ENCODE measurements at places on chromosomes 13 and 19.

DNA sequence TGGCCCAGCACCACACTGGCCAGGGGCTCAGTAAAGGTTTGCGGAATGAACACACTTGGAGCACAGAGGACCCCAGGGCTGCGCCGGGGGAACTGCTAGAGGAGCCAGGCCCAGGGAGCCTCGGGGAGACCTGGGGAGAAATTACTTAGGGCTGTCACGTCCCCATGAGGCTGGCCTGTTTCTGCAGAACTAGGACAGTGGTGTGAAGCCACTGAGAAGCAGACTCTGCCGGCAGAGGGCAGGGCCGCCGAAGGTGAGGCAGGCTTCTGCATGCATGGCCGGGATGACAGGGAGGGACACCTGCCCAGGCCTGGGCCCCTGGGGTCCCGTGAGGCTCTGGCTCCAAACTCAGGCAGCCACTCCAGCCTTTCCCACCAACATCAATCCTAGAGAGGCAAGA lies 26.4 kb downstream of the ELAVL1 start:
- no peak for DNase-seq

- DNase-seq: no peak
These were observed 20.4 kb downstream of the POU2F2 start for GRCh38 chr19:42111811-42112210.

GRCh38 chr13:101799196-101799595 lies 346.7 kb downstream of the ITGBL1 start:
- no peak for DNase-seq

- no peak for DNase-seq
These were observed 996.0 kb downstream of the PCDH9 start for GRCh38 chr13:66234159-66234558.

GRCh38 chr19:37695144-37695899 lies 24.2 kb downstream of the ZNF607 start:
- no peak for DNase-seq

GRCh38 chr13:45422731-45423292 lies 4.6 kb upstream of the SLC25A30 start:
- DNase-seq: no peak

- no peak for DNase-seq
These were observed 1559.2 kb downstream of the SLITRK1 start for GRCh38 chr13:82323101-82323500.

DNA sequence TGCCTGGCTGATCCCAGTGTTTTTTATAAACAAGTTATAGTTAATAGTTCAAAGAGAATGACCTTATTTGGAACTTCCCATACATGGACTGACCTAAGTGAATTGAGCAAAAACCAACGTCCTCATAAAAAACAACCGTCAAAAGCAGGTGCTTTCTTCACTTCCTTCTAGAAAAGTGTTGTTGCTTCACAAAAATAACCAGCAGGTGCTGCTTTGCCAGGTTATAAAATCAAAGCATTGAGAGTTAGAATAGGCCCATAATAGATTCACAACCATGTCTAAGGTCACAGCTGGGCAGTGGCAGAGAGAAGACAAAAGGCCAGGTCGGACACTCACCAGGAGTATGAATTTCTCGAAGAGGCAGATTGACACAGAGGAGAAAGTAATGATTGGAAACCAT lies 9.5 kb downstream of the RUBCNL start:
- DNase-seq: no peak

- no peak for DNase-seq
These were observed 410.2 kb downstream of the TBC1D4 start for GRCh38 chr13:75071796-75072195.

DNA sequence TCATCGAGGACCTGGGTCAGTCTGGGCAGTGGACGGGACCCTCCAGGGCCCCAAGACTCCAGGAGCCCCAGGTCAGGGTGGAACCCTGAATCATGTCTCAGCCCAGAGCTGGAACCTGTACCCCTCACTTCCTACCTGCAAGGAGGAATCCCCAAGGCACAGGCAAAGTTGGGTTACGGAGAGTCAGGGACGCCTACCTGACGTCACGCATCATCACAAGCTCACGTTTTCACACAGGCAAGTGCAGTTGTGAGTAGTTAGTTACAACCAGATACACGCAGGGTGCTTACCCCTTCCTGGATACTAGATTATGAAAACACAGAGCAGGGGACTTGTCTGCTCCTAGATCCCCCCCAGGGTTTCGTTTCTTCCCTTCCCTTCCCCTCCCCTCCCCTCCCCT lies 1.9 kb downstream of the RETN start:
- no peak for DNase-seq

GRCh38 chr13:58946274-58946673 lies 1217.5 kb downstream of the DIAPH3 start:
- no peak for DNase-seq

DNA sequence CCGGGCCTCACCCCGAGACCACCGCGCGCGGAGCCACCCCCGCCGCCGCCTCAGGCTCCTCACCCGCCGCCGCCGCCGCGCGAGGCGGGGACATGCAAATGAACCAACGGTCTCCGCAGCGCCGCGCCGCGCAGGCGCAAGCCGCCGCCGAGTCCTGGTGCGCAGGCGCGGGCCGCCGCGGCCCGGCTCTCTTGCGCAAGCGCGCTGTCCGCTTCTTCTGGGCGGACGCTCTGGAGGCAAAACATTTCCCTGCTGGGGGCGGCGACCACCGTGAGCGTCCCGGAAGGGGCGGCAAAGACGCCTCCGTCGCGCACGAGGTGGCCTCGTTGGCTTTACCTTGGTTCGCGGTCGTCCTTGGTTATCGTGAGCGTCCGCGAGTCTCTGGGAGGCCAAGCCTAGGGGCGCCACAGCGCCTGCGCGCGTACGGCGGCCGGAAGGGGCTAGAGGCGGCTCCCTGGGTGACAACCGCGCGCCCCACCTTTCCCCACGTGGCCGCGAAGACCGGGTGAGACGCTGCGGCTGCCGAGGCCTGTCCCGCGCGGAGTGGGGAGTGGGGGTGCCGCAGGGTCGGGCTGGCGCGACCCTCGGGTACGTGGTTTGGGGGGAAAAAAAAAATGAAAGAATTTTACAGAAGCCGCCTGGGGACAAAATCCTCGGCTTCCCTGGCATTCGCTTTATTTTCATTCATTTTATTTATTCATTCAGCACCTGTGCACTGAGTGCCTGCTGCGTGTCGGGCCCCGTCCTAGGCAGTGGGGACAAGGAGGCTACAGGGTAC lies at the start of the genes ARMC6 and SUGP2:
Gene ARMC6 (plus strand): TSS at position 178 of the 778 bp plus-strand sequence. CDS start 607 bp downstream, outside the sequence.
Gene SUGP2 (minus strand): TSS at position 92 of the 778 bp plus-strand sequence. CDS start 2,446 bp downstream, outside the sequence.
- peak; percentile 82 for DNase-seq

GRCh38 chr19:7368456-7368855 lies 19.7 kb downstream of the ARHGEF18 start:
- no peak for DNase-seq

- no peak for DNase-seq
These were observed 169.1 kb downstream of the KCTD12 start for GRCh38 chr13:76717092-76717491.
